ENCODE measurements at places on chromosomes 11 and 22.

- DNase-seq = no peak
Measured at GRCh38 chr11:131737357-131737756, 366.9 kb downstream of the NTM start.

DNA sequence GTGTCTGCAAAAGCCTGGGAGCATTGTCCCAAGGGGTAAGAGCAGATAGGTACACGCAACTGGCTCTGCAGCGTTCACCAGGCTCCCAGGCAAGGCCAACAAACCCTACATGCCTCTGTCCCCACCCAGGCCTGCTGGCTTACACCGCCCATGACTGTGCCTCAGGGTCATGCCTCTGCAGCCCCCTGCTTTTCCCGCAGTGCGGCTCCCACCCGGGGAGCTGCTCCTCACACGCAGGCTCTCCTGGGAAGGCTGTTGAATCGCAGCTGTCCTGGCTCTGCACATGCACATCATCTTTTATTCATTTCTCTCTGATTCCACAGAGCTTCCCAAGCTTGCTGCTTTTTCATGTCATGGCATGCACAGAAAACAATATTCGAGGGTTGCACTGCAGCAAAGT, 29.2 kb upstream of the B3GAT1 start:
- DNase-seq = no peak

DNA sequence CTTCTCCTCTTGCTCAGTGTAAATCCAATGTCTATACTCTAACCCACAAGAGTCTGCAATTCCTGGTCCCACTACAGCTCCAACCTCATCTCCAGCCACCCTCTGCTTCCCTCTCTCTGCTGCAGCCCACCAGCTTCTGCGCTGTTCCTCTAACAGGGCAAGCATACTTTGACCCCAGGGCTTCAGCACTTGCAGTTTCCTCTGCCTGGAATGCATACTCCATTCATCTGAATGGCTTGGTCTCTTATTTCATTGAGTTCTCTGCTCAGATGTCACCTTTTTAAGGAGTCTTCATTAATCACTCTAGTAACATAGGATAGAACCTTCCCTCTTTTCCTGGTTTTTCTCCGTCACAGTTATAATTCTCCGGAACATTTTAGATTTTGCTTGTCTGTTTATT, 141.6 kb downstream of the BUD13 start:
- no peak for DNase-seq

DNA sequence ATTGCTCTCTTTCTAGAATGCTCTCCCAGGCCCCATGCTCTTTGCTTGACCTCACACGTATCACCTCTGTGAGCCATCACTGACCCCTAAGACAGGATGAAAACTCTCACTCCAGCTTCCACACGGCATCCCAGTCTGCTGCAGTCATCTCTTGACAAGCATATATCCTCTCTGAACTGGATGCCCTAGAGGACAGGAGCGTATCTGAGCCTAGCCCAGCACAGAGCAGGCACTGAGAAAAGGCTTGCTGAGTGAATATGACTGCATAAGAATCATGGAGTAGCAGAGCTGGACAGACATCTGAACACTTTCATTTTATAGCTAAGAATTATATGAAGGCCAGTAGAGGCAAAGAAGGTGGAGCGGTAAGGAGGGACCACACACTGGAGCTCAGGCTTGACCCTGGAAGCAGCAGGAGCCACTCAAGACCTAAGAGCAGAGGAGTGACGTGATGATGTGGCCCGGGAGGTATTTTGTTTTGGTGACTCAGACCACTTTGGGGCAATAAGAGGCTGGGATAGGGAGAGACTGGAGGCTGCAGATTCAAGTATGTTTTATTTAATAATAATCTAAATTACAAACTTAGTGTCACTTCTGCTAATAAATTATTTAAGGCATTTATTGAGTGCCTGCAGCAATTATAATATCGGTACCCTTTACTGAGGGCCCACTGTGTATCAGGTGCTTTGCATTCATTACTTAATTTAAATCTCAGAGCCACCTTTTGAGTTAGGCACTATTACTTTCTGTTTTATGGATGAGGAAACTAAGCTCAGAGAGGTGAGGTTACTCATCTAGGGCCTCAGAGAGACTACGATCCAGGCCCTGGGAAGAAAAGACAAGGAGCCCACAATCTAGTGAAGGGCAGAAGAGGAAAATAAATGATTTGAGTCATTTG, 42.6 kb downstream of the MAP6 start:
- DNase-seq = no peak

DNA sequence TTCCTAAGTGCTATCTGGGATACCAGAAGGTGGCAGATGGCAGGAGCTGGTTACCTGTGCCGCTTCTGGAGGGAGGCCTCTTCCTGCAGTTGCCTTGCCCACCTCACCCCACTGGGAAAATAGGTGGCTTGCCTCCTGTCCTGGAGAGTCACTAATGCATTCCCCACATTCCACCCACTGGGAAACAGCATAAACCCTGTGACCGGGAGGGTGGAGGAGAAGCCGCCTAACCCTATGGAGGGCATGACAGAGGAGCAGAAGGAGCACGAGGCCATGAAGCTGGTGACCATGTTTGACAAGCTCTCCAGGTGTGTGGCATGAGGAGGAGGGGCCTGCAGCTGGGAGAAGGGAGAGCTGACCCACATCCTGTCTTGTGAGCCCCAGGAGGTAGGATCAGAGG, 5.6 kb downstream of the RIC8A start:
- DNase-seq = no peak

DNA sequence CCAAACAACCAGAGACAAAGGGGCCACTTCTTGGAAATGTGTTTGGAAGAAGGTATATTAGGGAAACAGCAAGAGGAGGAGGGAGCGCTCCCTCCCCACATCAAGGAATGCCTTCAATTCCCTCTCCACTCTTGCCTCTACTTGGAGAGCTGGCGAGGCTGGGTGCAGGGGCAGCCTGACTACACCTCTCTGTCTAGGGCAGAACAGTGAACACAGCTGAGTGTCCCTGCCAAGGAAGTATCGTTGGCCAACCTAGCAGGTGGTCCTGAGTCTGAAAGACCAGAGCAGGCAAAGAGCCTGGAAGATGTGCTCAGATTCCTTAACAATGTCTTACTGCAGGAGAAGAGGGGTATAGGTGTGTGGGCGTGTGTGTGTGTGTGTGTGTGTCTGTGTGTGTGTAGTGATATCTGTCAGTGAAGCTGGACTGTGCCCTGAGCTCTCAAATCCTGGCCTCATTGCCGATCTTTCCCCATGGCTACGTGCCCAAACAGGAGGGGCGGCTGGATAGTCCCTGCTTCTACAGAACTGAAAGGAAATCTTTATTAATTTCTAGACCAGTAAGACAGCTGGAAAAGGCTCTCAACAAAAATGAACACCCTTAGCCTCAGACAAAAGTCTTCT, 46.8 kb downstream of the PAMR1 start:
- DNase-seq = no peak

DNA sequence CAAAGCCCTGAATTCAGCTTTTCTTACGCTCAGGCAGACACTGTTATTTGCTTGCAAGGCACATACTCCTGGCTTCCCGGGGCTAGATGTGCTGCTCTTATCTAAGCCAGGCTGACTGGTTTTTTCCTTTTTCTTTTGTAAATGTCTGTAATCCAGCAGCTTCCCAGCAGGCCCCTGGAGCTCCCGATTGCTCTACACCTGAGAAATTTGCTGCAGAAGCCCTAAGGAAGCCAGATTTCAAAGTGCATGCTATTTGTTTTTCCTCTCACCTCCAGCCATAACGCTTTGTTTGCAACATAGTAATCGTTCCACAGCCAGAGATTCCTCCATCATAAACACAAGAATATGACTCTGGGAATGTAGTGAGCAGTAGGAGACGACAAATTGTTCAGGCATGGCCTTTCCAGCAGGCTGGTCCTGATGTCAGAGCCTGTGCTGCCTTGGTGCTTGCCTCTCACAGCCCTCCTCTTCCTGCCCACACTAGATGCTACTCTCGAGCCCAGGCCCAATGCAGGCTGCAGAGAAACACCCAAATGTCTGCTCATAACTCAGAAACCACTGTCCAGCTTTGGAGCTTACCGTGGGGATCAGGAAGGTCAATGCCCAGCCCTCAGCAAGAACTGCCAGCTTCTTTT, 54.7 kb upstream of the SLC6A5 start:
- no peak for DNase-seq

Measured in CD4-positive, alpha-beta T cell treated with Interleukin-12 subunit alpha and Interleukin-12 subunit beta, for 1 hour (primary cell).